ENCODE measurements at places on chromosomes 12 and 14.

DNA sequence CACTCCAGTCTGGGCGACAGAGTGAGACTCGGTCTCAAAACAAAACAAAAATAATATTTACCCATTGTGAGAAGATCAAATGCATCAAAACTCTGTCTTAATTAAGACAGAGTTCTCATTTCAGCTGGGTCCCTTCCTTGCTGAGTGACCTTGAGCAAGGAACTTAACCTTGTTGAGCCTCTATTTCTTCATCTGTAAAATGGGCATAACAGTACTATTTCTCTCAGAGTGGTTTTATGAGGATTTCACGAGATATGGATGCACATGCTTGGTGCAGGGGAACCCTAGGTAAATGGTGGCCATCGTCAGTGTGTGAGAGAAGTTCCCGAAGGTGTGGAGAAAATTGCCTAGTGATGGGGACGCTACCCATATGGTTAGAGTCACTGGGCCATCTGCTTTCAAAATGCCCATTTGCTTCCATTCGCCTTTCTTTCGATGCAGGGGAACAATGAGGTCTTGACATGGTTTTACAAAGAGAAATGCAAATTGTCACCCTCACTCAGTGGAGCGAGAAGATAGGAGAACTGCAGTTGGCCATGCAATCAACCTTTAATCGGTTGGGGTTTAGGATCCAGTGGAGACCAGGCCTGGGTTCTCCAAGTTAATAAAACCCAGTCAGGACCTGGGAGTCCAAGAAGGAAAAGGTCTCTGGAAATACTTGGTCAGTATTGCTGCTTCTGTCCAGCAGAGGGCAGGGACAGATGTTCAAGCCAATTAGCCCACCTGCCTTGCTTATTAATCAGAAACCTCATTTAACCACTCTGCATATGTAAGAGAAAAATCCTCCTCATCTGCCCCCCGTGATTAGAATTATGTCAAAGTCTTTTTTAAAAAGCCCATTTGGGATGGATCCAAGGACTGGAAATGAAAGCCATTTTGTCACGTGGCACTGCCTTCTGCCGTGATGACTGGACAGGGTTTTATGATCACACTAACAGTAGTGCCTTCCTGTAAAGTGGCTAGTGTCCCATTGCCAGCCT lies 37.2 kb downstream of the CFAP251 start:
- DNase-seq, result no peak

DNA sequence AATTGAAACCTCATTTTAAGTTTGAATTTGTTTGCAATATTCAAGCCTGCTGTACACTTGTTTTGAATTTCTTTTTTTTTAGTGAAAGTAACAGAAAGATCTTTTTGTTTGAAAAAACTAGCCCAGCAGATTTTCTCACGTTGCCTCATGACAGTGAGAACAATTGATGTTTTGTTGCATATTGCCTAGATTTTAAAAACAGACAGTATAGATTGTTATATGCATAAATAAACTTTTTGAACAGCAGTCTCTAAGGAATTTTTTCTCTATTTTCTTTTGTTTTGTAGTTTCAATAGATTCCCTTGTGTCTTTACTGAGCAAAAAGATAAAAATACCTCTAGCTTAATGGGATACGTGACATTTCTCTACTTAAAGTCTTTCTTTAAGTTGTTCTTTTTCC lies 15.4 kb downstream of the OR6C6 start:
- DNase-seq, result no peak

GRCh38 chr12:105955976-105956375 lies 182.8 kb downstream of the NUAK1 start:
- DNase-seq, result no peak

DNA sequence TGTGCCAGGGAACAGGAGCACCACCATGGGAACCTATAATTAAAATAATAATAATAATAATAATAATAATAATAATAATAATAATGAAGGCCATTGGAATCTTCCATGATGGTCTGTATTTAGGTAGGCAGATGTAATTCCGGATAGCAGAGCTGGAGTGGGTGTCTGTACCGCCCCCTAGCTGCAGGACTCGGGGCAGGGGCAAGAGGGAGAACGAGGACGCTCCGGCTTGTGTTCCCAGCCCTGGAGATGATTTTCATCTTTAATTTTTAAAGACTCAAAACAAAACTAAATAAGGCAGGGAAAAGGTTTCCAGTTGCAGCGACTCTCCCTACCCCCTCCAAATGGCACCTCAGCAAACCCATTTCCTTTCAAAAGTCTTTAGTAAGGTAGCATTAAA lies 501.1 kb downstream of the VRK1 start:
- DNase-seq, result no peak

- no peak for DNase-seq
Observed at GRCh38 chr12:53965281-53966084, 7.4 kb upstream of the HOXC11 start.

DNA sequence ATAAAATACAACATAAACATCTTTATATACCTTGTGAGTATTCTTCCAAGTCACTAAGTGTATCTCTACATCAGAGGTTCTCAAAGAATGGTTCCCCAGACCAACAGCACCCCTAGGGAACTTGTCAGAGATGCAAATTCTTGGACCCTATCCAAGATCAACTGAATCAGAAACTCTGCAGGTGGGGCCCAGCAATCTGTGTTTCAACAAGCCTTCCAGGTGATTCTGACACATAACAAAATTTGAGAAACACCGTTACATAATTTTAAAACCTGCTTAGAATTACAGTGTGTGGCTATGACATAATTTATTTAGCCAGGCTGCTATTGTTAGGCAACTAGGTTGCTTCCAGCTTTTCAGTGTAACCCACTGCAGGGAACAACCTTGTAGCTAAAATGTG lies 49.8 kb downstream of the NTN4 start:
- no peak for DNase-seq

DNA sequence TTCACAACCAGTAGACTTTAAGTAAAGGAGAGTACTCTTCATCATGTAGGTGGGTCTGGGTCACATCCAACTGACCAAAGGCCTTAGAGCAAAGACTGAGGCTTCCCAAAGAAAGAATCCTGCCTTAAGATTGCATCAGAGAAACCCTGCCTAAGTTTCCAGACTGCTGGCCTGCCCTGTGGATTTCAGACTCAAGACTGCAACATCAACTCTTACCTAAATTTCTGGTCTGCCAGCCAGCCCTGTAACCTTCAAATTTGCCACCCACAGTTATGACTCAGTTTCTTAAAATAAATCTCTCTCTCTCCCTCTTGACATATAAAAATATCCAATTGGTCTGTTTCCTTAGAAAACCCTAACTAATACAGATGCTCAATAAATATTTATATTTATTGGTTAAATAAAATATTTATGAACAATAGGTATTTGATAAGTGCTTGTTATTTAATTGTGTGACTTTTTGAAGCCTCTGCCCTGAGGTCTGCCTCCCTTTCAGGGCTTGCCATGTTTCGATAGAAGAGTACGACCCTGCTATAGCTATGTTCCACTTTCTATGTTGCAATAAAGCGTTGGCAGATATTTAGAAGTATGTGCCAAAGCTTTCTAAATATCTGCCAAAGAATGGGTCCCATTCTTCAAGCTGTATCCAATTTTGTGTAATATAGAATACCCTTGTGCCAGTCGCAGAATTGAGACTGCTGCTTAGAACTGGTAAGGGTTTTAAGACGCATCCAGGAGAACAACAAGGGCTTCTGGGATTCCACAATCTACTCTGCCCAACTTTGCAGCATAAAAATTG lies 65.7 kb downstream of the TMEM30B start:
- DNase-seq, result no peak

DNA sequence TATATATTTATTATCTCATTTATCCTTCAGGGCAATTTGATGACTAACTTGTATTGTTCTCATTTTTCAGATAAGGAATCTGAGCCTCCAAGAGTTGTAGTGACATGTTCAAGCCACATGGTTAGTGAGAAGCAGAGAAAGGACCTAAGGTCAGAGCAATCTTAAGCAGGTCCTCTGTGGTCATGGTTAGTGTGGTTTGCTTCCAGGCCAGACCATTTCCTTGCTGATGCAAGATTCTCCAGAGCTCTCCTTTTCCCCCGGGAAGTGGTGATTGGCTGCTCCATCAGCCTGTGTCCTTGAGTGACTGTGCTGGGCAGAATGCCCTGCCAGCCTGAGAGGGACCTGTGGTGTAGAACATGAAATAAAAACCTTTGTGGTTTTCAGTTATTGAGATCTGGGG lies 141.3 kb downstream of the KTN1 start:
- DNase-seq, result no peak

DNA sequence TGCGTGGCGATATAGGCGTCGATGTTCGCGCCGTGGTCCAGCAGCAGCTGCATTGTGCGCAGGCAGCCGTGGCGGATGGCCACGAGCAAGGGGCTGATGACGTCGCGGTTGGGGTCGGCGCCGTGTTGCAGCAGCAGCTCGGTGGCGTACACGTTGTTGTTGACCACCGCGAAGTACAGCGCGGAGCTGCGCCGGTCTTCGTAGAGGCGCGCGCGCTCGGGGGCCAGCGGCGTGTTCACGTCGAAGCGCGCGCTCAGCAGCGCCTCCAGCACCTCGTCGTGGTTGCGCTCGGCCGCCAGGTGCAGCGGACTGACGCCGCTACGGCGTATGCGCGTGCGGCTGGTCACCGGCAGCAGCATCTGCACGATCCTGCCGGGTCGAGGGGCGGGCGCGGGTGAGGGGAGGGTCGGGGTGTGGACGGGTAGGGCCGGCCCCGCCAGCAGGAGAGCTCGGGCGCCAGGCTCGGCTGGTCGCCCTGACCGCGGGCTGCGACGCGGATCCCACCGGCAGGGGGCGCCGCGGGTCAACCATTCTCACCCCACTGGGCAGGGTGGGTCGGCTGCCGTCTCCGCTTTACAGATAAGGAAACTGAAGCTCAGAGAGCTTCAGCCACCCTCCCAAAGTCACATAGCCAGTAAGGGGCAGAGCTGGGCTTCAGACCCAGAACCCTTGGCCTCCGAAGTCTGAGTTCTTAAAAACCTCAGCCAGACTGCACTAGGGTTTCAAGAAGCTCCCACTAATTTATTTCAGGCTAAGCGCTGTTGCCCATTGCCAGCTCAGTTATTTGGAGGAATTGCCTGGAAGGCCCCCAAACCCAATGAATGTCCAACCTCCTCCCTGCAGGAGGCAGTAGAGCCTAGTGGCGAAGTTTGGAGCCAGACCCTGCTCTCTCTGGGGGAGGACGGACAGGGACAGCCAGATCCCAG lies 12.4 kb downstream of the FAM181A start:
- DNase-seq, result peak; percentile 87

- no peak for DNase-seq
Observed at GRCh38 chr12:71691504-71692129, 5.7 kb downstream of the TMEM19 start.

GRCh38 chr12:112524676-112525425 lies 106.1 kb downstream of the PTPN11 start:
- DNase-seq, result no peak

DNA sequence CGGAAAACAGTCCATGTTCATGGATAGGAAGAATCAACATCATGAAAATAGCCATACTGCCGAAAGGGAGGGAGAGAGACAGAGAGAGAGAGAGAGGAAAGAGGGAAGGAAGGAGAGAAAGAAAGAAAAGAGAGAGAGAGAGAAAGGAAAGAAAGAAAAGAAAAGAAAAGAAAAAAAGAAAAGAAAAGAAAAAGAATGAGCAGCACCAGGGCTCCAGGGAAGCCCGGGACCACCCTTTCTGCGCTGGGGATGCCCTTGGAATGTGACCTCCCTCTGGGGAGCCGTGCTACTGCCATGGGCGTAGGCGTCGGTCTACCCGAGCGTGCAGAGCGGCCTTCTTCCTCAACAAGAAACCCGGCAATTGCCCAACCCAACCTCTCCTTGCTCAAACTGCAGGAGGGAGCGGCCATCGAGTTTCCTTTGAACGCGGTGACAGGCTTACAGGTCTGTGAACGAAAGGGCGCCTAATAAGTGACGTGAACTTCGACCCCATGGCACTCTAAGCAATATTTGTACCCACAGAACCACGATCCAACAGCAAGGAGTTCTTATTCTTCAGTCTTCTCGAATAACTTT lies 16.9 kb downstream of the OR6S1 start:
- DNase-seq, result peak; percentile 52

DNA sequence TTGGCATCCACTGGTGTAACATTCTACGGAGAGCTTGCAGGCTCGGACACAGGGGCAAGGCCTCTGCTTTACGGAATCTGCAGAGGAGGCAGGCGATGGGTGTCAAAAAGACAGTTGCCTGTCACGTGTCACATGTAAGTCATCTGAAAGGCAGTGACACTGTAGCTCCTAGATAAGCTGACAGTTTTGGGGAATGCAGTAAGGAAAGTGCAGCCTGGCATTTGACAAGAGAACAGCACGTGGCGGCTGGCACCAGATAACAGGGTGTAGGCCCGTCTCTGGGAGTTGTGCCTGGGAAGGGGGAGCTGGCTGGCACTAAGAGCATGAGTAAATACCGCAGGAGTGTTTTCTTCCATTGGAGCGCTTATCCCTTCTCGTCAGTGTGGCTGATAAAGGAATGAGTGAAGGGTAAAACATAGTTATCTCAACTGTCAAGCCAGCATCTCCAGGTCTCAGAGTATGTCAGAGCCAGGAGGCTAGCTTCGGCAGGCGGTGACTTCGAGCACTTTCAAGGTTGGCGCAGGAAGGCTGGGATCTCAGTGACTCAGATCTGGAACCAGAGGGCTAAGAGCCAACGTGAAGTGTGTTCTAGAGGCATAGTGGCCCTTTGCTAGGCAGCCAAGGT lies 26.1 kb downstream of the ADCK1 start:
- no peak for DNase-seq

DNA sequence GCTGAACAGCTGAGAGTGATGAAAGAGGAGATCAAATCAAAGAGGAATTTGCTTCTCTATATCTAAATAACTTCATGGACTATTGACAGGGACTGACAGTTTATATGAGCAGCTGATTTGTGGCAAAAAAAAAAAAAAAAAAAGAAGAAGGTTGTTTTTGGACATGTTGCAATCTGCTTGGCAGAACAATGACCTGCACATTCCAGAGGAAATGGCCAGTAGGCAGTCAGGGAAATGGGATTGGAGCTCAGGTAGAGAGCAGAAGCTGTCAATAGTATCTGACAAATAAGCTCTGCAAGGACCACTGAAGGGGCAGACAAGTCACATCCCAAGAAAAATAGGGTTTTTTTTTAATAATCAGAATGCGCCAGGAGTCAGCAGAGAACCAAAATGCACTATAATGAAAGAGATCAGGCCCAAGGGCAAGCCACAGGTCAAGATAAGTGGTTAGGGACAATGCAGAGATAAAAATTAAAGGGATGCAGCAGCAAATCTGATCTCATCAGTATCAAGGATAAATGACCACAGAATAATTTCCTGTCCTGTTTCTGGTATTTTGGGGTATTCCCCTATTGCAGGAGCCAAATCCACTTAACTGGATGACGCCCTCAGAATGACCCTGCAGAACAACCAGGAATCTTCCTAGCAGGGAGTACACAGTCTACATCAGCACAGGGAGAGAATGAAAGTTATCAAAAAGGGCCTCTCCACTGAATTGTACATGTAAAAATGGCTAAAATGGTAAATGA lies 22.6 kb upstream of the DUSP16 start:
- no peak for DNase-seq

DNA sequence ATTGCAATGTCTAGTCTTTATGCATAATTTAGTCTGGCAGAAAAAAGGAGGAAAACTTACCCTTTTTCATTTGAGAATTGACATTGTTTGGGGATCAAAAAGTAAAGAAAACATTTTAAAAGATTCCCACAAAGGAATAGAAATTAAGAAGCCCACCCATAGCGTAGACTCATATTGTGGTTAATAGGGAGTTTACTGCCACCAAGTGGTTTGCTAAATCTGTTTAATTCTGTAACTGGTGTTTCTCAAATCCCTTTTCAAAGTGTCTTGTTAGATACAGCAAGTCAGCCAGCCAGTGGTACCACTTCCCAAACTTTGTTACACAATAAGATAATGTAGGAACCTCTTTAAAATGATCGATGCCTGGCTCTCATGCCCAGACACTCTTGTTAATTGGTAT lies 180.3 kb downstream of the IPO8 start:
- no peak for DNase-seq
